ENCODE measurements at places on chromosomes 6 and 20.
A peak's percentile ranks its signal among the peaks of the same experiment; 100 is the strongest.

DNA sequence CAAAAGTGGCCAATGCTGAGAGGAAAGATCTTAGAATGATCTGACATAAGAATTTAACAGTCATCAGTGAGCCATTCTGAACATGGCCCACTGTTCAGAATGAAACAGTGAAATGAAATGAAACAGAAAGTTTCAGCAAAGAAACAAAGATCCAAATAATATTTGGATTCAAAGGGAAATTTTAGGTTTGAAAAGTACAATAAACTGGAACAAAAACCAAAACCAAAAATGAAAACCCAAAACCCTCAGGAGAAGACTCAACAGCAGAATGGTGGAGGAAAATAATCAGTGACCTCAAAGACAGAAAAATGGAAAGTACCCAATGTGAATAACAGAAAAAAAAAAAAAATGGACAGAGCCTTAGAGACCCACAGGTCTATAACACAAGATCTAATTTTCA is 66.1 kb upstream of the EMILIN3 start:
- no peak for DNase-seq

- DNase-seq: no peak
Measured at GRCh38 chr6:7802662-7803061, 76.8 kb downstream of the BMP6 start.

GRCh38 chr20:24403406-24403805 is 66.0 kb upstream of the SYNDIG1 start:
- DNase-seq: no peak

- DNase-seq: no peak
Measured at GRCh38 chr6:142482249-142482648, 180.4 kb downstream of the ADGRG6 start.

GRCh38 chr6:33949877-33950435 is 146.2 kb upstream of the MLN start:
- no peak for DNase-seq

- DNase-seq: peak; percentile 61
Measured at GRCh38 chr20:3238616-3239025, 369 bp downstream of the SLC4A11 start.

GRCh38 chr20:8260837-8261251 is 128.8 kb downstream of the PLCB1 start:
- DNase-seq: no peak

DNA sequence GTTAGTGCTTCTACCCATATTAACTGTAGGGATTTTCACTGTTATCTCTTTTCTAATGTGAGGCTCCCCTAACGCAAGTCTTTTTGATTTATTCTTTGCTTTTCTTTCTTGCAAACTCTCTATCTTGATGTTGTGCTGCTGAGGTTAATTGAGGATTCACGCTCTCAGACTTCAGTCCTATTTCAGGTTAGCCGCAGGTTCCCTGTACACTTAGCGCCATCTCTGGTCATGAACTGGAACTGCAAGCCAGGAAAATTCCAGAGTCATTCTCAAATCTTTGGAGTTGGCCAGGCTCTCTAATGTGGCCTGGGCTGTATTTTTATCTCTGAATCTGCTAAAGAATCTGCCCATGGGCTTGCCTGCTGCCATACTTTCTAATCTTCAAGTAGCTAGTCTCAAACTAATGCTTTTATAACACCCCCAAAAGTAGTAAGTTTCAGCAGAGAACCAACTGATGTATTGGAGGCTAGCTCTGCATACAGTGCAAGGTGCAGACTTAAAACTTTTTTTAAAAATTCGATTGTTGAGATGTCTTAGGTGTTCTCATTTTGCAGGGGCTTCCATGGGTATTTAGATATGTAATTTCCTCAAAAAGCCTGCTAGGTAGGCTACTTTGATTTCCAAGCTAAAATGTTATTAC is 91.1 kb upstream of the OPRM1 start:
- DNase-seq: no peak

GRCh38 chr6:28929887-28930620 is 6.3 kb upstream of the TRIM27 start:
- no peak for DNase-seq
